ENCODE measurements at places on chromosomes 2 and 18.

DNA sequence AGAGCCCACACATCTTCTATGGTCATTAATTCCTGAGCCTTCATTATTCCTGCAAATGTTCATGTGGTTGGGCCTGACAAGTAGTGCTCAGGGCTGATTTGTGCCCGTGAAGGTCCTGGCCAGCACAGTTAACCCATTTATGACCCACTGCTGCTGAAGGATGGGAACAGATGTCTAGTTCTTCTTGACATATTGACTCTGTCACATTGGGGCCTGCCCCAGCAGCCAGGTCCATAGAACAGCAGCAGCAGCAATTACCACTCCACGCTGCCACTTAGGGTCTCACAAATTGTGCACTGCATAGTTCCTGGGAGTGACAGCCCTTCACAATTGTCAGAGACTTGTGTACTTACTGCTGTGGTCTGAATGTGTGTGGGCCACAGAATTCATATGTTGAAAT, 442.3 kb upstream of the RGPD4 start:
- no peak for DNase-seq

DNA sequence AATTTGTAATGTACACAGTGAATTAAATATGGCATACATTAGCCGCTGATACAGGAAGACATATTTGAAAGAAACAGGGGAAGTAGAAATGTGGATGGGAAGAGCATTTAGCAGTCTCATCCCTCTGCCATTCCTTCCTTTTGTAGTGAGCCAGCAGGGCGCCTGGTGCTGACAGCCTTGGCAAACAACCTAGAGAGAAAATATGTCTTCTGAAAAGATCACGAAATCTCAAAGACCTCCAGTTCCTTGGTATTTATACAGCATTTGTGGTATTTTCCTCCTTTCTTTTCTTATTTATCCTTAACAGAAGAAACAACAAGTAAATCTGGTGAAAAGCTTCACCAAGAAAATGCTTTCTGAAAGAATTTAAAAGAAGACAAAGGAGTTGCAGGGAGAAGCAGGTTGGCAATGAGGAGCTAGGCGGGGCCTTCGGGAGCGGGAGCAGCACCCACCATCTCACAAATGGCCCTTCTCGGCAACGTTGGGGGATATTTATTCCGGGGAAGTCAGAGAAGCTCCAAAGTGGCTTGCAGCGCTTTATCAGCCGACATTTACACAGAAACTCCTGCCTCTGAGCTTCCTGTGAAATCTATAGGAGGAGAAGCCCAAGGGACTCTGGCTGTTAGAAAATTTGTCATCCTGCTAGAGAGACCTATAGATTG, 406.1 kb upstream of the NRP2 start:
- no peak for DNase-seq

DNA sequence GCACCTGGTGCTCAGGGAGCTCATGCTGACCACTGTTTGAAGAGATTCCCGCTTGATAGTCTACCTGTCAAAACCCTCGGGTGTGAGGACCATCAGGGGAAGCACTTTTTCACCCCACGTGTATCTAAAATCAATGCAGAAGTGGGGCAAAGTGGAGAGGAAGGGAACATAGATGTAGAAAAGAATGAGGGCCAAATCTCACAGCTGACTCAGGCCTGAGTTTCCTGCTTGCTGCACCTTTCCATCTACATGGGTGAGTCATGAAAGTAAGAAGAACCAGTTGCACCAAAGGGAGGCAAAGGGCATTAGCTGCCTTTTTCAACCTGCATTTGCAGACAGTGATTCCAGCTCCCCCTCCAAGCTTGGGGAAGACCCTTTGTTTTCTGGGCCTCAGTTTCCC, 100.2 kb upstream of the MYCN start:
- DNase-seq, result no peak

DNA sequence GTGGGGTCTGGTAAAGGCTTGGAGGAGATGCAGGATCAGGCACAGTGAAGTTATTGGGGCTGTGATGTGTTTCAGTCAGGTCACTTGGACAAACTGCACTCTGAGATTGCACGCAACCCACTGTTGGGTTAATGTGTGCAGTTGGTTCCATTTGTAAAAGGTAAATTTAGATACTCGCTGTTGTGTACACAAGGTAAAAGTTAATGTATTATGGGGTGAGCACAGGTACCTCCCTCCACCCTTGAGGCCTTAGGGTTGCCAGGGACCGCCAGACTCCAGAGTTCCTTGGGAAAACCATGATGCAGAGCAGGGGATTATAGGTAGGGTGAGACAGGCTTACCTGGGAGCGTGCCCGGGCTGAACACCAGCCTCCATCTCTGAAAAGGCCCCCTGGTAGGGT, 20.1 kb downstream of the IMPA2 start:
- DNase-seq, result no peak

- DNase-seq, result no peak
These were observed 43.3 kb downstream of the FER1L5 start for GRCh38 chr2:96685577-96686459.

GRCh38 chr2:128788636-128789220, 470.1 kb upstream of the HS6ST1 start:
- DNase-seq, result no peak

DNA sequence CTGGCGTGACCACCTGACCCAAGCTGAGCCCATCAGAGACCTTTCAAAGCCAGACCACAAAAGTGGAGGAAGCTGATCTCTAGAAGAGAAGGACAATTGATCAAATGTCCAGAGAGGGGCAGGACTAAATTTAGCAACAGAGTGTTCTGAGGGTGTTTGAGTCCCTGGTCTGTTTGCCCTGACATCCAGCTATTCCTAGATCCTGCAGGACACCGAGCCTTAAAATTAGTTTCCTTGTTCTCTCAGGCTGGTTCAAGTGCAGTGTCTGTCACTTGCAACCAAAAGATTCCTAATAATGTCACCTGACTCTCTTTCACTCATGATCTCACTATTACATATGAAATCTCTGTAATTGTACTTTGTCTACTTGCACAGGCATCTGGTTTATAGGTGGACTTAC, 33.0 kb upstream of the NPAS2 start:
- DNase-seq, result no peak

- DNase-seq, result no peak
These were observed 1653.1 kb upstream of the SLC39A10 start for GRCh38 chr2:194003911-194004310.

DNA sequence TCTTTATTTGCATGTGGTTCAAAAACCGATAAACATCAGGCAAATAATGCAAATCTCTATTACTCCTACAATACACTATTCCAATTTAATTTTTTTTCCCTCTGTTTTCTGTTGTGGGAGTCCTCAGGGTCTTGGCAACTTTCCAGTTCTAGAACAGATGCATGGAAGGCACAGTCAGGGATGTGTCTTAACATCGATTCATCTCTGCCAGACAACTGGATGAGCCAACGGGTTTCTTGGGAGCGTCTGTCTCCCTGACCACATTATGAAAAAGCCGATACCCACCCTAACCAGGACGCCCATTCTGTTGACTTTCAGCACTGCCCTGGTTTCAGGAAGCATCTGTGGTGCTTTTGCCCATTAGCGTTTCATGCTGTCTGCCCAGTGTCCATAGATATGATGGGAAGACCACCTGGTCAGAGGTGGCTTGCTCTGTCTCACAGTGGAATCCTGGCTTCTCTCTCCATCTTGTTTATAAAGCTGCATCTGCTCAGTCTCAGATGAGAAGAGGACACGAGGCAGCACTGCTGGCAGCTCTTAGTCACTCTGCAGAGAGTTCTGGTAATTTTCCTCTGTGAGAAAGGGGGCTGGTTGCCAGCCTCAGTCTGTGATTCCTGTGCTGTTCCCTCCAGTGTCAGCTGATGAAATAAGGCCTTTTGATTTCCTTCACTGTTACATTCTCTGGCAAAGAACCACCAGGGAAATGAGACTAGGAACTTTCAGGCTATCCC, 57.9 kb upstream of the KCNE4 start:
- DNase-seq, result no peak

- DNase-seq, result no peak
These were observed 938.9 kb downstream of the CPS1 start for GRCh38 chr2:211495339-211495738.

GRCh38 chr2:138507267-138507666, 5.7 kb downstream of the SPOPL start:
- DNase-seq, result no peak

DNA sequence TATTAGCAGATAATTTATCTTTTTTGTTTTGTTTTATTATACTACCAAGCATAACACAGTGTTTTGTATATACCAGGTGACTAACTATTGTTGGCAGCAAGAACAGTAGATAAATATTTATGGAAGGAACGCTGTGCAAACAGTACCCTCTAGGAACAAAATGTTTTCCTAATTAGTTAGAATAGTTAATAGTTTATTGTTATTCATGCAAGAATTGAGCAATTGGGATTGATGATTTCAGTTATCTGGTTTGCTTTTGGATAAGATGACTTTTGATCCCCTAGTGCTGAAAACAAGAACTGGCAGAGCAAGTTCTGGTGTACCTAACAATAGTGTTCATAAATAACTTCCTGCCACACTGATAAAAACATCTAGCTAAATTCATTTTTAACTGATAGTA, 323.3 kb downstream of the TGIF1 start:
- DNase-seq, result no peak

- DNase-seq, result no peak
These were observed 101.6 kb downstream of the GFPT1 start for GRCh38 chr2:69285379-69285894.
